ENCODE measurements at places on chromosomes 7 and 10. TPM values are rescaled to one million over a fixed set of nuclear protein-coding genes. Genes with fewer than 3 reads are reported as not detected.

The SLC18A3 gene
- total RNA-seq = not detected

The GRID1 gene
- not detected for total RNA-seq

The SEMA3D gene
- total RNA-seq = not detected

- no peak for DNase-seq
These were observed 149.6 kb upstream of the PPP2R2D start for GRCh38 chr10:131750973-131751826.

- DNase-seq = no peak
These were observed 74.7 kb upstream of the CCDC71L start for GRCh38 chr7:106735637-106736036.

GRCh38 chr7:28984631-28985030 lies 26.5 kb upstream of the TRIL start:
- DNase-seq = no peak

- DNase-seq = no peak
These were observed 18.7 kb downstream of the NOM1 start for GRCh38 chr7:156968183-156968582.

GRCh38 chr7:159218170-159218569 lies 73.5 kb upstream of the VIPR2 start:
- DNase-seq = no peak

- no peak for DNase-seq
These were observed 90.1 kb upstream of the CELF2 start for GRCh38 chr10:10927608-10928007.

DNA sequence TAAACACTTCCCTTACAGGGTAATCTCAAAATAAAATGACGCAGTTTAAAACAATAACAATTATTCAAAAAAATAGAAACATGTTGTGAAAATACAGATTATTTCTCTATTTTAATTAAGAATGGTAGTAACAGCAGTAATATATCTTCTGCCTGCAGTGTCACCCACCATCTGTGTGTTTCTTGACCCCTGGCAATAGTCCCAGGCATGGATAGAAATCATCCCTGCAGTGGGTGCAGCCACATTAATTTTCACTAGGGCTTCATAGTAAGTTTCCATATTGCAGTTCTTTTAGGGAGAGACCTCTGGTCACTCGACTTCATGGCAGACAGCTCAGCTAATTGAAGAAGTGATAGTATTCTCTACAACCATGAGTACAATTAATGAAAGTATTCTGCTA lies 470.1 kb upstream of the TEX47 start:
- no peak for DNase-seq

DNA sequence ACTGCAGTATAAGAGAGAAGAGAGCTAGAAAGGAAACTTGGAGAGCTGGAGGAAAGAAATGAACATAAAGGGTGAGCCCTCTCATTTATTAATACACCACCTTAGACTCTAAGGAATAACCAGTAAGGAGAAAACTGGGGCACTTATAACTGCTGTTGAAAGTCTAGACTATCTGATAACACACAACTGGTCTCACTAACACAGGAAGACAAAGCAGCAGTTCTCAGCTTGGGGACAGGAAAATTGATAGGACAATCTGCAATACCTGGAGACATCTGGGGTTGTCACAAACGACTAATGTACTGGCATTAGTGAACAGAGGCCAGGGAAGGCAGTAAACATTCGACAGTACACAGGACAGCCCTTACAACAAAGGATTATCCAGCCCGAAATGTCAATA lies 6.8 kb downstream of the ELMO1 start:
- DNase-seq = no peak

GRCh38 chr10:72645263-72645858 lies 19.5 kb upstream of the MICU1 start:
- DNase-seq = no peak

DNA sequence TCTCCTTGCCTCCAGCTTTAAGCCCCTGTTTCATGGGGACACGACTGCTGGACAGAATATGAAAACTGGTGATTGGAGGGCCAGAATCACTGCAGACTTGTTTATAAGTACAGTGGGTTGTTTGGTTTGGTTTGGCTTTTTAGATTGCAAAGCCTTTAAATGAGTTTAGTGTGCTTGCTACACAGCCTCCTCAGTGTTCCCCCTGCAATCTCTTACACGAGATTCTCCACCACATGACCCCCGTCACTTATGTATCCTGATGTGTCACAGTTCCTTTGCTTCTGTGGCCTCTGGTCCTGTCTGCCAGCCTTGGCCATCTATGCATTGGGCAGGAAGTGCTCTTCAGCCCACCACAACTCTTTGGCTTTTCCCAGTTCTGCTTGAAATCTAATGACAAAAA lies 103.7 kb upstream of the ANKRD1 start:
- no peak for DNase-seq

DNA sequence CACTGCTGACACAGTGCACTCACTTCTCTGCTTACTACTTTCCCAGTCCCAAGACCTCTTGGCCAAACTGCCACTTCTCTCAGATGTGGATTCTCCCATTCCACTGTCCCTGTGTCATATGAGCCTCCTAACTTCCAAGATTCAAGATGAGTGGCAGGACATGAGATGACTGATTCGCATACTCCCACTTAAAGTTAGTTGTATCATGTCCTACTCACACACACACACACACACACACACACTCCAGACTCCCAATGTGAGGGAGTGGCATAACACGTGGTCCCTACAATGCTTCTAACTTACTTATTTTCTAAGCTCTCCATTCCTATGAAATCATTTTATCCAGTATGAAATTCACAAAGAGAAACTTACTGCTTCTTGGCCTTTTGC lies 67.0 kb upstream of the CAV2 start:
- DNase-seq = no peak

GRCh38 chr10:47359626-47360418 lies 11.7 kb downstream of the RBP3 start:
- DNase-seq = no peak

DNA sequence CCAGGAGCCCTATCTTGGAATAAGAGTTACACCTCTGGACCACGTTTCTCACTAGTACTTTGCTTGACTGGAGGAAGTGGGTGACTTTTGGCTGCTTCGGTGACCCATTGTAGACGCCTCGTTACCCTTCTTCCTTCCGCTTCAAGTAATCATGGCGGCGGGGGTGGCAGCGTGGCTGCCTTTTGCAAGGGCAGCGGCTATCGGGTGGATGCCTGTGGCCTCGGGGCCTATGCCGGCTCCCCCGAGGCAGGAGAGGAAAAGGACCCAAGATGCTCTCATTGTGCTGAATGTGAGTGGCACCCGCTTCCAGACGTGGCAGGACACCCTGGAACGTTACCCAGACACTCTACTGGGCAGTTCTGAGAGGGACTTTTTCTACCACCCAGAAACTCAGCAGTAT lies 1.5 kb downstream of the KCND2 start:
- DNase-seq = no peak

DNA sequence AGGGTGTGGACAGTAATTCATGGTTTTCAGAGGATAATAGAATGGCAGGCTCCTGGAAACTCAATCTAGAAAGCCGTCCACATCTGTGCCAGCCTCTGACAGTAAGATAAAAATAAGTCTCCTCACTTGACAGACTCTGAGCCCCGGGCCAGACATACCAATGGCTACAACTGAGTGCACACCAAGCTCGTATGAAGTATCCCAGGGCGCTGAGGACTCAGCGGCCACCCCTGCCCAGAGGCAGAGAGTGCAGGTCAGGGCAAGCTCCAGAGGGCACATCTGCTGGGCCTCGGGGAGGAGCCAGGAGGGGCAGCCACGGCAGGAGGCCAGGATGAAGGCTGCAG lies 262.8 kb upstream of the TCERG1L start:
- no peak for DNase-seq

DNA sequence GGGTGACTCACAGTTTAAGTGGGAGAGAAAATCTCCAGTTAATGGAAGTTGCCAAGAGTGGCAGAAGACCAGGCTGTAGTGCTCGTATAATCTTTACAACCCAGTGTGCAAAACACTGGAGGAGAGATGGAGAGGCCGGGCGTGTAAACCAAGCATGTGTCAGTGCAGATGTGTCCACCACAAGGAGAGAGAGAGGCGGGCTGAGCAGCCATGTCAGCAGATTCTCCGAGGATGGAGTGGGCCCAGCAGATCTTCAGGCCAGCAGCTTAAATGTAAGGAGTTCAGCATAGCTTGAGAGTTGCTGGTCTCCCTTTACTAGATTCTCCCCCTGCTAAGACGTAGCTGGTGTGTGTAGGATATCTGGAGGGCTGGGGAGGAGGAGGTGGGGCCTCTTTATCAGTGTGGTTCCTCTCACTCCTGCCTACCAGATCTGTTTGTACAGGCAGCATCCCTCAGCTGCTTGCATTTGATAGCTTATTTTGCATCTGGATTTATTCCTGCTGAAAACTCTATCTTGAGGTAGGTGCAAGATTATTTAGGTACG lies 13.7 kb downstream of the BPGM start:
- DNase-seq = no peak

Measured in activated CD4-positive, alpha-beta T cell treated with anti-CD3 and anti-CD28 coated beads, Interleukin-2, amount 10 ng/mL, durations not matched to agents 7 days and 5 days (primary cell).